ENCODE measurements at places on chromosomes 11 and 22.

GRCh38 chr11:69638941-69639681, 1.8 kb upstream of the CCND1 start:
- peak; percentile 7 for DNase-seq

DNA sequence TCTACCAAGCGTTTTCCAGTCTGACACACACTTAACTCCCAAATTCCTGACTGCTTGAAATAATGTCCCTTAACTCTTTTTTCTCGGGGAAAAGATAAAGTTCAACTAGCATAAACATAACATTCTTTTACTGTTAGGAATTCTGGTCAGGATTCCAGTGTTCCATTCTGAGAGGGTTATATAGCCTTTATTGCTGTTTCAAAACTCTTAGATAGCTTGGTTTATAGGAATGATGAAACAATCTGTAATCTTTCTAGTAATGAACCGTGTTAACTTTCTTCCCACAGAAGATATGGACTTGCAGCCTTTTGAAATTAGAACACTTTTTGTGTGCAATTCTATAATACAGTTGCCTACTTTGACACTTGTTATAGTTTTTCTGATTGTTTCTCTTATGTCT, 8.6 kb downstream of the REXO2 start:
- no peak for DNase-seq

DNA sequence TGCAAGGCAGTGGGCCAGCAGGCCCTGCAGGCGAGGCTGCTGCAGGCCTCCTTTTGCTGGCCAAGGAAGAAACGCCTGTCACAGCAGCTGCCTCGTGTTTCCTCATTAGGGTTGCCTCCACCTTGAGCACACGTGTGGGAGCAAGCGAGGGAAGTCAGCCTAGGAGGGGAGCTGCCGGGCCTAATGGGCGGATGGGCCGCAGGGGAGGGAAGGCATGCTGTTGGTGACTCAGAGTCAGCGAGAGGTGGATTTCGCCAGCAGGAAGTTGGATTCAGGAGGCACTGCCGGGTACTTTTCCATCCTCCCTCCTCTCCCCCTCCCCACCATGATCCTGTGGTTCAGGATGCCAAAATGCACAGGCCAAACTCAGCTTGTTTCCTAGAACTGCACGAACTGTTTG, 498.7 kb downstream of the METTL15 start:
- DNase-seq = no peak

- no peak for DNase-seq
Observed at GRCh38 chr11:116716621-116717020, 56.2 kb downstream of the BUD13 start.

DNA sequence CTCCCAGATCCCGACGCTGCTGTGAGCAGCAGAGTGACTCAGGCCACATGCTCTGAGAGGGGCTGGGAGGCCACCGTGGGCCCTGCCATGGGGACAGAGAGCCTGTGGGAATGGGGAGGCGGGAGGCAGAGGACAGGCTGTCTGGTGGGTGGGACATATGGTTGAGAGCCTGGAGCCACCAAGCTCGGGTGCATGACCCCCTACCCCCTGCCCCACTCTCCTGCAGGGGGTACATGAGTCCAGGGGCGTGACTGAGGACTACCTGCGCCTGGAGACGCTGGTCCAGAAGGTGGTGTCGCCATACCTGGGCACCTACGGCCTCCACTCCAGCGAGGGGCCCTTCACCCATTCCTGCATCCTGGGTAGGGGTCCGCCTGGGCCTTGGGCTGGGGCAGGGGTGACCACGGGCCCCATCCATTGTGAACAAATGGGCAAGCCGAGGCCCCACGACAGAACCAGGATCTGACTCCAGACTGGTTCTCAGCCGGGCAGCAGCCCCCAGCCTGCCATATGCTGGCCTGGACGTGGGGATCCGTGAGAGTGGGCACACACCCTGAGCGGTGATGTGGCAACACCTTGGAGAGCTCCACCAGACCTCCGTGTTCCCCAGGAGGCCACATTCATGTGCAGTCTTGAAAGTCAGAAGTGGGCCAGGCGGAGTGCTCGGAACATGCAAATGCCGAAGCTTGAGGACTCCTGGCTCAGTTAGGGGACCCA, 17.4 kb upstream of the ARHGAP8 start:
- DNase-seq = no peak

- DNase-seq = no peak
Observed at GRCh38 chr22:17858033-17858432, 83.8 kb upstream of the BID start.

DNA sequence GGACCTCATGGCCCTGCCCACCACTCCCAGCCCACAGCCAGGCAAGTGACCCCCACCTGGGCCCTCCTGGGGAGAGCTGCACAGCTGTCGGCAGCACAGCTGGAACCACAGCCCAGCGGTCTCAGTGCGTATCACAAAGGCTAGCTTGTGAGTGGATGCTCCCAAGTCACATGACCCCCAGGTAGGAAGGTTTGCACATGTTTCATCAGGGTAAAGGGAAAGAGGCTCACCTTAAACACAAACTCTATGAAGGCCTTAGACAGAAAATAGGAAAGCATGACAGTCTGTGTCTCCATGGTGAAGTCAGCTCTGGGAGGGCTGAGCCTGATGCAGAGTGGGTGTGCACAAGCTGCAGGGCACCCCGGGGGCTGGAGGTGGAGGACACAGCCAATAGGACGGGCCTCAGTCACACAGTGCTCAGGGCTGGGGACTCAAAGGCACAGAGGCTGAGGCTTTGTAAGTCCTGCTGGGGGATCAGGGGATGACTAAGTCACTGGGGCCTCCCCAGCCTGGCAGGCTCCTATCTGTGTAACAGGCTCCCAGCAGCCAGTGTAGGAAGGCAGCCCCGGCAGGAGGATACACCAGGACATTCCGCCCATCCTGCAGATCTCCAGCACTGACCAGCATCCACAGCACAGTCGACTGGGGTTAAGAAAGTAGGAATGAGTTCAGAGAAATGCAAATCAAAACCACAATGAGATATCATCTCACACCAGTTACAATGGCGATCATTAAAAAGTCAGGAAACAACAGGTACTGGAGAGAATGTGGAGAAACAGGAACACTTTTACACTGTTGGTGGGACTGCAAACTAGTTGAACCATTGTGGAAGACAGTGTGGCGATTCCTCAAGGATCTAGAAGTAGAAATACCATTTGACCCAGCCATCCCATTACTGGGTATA, 22.0 kb downstream of the CELSR1 start:
- no peak for DNase-seq

DNA sequence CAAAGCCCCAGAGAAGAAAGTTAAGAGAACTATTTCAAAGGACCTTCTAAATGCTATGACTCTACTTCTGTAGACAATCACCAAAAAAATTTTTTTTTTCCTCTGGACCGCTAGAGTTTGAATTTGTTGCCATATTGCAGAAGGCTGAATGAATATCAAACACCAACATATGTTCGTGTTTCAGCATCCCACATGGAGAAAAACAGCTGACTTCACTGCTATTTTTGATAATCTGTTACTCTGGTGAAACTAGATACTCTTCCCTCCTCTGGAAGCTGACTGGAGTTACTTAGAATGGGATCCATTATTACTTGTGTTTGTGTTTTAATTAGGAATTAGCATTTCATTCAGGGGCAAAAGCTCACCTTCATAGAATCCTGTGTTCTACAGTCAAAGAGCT, 447.0 kb downstream of the AASDHPPT start:
- DNase-seq = no peak

DNA sequence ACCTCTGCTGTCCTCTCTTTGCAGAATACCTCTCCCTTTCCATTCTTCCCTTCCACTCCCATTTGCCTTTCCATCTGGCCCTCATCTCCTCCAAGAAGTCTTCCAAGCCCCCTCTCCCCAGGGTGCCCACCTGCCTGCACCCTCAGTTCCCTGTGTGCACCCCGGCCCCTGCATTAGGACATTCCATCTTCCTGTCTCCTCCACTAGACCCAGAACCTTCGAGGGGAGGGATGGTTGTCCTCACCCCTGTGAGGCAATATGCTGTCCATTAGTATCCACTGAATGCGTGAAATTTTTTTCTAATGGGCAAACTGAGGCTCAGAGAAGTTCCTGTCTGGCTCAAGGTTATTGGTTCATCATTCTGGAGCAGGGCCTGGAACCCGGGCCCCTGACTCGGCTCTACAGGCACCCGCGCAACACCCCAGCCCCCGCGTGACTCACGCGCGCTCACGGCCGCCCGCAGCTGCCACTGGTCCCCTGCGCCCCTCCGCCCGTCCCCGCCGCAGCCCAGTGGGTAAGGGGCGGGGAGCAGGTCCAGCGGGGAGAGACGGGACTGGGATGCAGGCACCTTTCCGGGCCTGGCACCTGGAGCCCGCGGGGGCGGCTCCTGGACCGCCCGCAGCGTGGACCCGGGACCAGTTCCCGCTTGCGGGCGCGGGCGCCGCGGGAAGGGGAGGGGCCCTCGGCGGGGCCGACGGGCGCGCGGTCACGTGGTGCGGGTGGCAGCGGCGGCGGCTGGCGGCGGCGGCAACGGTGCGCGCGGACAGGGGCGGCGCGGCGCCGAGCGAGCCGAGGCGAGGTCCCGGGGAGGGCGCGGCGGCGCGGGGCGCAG, 7.0 kb downstream of the SEPTIN3 start:
- DNase-seq = peak; percentile 11

DNA sequence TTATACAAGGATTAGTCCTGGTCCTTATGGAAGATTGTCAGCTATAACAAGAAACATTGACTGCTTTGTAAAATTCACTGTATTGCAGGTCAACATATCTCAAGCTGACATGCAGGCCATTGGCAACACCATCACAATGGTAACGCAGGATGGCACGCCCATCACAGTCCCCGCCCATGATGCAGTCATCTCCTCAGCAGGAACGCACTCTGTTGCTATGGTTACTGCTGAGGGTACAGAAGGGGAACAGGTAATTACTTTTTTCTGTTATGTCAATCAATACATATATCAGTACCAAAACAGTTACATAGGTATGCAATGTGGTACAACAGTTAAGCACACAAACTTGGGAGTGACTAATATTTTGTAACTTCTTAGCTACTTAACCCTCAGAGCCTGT, 55.3 kb downstream of the ZNF143 start:
- no peak for DNase-seq

DNA sequence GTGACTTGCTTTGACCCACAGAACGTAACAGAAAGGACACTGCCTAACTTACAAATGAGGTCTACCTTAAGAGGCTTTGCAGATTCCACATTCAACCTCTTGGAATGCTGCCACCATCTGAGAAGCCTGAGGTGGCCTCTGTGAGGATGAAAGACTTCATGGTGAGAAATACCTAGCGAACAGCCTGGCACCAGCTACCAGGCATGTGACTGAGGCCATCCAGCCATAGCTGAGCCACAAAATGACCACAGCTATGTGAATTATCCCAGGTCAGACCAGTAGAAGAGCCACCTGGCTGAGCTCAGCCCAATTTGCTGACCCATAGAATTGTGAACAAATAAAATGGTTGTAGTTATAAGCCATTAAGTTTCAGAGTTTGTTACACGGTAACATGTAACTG, 37.5 kb downstream of the PPARA start:
- no peak for DNase-seq
